Globus pallidus (tissue), 1 donor: ENCODE measurements at places on chromosomes 4 and X.

DNA sequence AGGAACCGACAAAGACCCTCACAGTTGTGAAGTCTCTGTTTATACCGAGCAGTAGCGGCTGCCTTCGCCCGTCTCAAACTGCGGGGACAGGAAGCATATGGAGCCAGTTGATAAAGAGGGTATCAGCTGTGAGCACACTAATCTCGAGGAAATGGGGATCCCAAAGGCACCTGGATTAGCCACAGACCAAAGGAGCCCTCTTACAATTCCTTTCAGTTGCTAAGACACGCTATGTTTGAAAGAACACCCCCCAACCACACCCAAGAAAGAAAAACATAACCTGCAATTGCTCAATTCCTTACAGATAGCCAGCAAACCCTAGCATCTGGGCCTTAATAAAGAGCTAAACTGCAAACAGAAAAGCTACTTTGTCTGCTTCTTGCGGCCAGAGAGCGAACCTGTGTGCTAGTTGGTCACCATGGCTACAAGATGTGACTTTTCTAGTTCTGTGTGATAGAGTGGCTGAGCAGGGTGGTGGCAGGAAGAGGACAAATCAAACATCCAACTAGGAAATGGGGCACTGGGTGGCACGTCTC, 23.3 kb upstream of the CHRNA9 start:
- no peak for DNase-seq

DNA sequence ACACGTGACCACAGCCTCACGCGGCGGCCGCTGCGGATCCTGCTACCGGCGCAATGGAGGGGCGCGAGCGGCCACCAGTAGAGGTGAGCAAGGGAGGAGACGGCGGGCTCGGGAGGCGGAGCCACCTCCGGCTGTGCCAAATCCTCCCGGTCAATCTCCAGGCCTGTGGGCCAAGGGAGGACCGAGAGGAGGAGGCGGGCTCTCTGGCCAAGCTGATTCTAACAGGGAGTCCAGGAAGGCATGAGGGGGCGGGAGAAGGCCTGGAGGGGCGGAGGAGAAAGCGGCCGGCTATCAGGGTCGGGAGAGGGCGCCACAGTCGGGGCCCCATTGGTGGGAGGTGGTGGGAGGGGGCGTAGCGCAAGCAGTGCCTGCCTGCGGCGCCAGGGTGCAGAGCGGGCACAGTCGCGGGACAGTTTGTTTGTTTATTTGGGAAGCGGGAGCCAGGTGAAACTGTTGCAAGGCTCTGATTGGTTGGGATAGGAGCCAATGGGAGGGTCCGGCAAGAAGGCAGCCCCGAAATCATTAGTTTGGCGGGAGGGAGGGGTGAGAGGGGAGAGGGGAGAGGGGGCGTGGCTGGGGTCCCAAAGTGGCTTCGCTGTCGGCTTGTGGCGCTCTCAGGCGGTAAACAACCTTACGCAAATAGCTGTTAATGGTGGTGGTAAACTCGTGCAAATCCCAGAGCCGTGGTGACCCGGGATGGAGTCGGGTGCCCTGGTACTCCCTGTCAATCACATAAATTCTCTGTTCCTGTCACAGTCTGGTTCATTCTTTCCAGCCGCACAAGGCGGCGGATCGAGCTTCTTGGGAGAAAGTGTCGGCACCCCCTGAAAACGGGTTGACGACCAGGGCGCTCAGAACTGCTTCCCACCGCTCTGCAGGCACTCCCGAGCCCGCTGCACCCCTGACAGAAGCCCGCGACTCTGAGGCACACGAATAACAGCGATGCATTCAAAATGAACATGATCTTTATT, at the start of gene IRS4:
IRS4 (minus strand) TSS at position 55 of the 971 bp plus-strand sequence.
- no peak for DNase-seq

DNA sequence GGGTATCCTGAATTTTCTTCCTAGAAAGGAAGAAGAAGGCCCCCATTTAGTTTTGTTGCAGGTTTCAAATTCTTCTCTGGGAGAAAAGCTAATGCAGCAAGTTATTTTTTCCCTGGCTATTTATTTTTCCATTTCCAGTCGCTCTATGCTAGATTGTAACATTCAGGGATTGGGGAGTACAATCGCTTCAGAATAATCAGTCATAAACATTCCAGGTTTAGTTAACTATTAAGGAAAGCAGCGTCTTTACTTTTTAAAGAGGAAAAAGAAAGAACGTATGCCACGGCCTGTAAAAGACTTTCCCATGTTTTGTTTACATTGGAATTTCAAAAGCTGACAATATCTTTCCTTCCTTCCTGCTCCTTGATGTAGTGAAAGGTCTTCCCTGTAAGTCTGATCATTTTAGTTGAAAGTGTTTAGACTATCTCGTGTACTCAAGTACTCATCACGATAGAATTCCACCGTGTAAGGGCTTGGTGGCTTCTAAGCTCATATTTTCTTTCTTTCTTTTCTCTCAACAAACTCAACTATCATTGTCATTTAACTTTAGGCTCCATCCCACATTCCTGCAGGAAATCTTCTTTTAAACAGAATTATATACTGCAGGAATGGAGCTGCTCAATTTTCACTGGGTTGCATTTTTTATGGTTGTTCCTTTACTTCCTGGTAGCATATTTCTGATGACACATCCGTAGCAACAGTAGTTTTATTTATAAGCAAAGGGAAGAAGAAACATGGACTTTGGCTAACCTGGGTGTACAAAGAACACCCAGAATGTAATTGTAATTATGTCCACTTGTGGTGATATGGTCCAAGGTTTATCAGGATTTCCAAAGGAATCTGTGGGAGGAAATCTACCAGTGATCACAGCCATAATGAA, 213.1 kb upstream of the FAT1 start:
- DNase-seq: no peak

- DNase-seq: no peak
Observed at GRCh38 chr4:112167794-112168193, 22.5 kb downstream of the FAM241A start.

DNA sequence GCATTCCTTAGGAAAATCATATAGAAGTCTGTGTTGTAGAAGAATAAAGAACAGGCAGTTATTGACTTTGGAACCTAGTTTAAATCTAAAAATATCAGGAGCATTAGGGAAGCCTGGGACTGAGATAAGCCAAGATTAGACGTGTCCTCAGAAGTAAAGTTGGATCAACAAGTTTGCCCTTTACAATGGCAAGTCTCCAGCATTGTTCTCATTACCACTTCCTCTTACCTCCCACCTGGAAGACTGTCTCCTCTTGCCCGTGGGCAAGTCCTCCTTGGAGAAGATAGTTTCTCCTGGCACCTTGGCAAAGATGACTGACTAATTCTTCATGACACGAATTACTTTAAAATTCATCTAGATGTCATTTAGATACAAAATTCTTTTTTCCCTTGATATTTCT, 37.8 kb downstream of the CNKSR2 start:
- no peak for DNase-seq

DNA sequence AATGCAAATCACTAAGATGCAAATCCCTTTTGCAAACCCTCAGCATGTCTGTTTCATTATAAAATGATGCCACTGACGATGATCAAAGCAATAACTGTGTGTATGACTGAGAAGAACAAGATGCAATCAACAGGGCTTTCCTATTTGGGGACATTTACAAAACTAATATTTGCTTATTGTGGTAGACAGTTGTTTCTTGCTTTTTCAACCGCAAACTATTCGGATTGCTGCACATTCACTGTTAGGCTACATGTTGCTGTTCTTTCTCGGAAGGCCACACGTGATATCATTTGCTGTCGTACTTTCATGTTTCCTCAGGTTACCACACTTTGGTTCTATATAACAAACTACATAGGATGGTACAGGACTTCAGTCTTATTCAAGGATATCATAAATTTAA, 49.8 kb downstream of the NPY5R start:
- no peak for DNase-seq

DNA sequence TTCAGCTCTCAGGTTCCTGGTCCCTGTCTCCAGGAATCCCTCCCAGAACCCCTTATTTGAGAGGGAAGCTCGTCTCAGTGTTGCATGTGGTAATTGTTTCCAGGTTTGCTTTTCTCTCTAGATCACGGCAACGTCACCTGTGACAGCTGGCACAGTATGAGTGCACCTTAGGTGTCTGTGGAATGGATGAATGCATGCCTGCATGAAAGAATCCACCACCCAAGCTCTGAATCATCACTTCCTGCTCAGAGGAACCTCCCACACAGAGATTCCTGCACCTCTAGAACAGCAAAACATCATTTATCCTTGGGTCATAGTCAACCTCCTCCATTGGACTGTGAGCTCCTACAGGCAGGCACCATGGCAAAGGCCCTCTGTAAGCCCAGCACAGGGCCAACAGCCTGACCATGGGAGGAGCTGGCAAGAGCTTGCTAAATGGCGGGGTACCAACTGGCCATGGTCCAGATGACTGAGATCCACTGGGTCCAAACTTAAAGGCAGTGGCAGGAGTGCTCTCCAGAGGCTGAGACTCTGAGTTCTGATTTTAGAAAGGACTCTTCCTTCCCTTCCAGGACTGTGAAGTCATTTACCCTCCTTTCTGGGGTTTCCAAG, 116.2 kb downstream of the SLC2A9 start:
- DNase-seq: no peak

DNA sequence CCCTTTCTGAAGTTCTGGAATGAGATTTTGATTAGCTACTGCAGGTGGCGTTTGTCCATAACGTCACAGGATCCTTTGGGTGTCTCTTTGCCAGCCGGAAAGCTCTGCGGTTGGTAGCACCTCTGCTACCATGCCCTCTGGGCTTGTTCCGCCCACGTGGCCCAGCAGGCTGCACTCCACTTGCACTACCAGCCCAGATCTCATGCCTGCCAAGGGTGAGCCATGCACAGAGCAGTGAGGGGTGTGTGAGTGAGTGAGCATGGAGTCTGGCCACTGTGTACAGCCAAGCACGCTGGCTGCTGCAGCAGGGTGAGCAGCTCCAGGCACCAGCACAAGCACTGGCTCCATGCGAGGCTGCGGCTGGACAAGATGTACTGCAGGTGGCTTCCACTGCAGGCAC, 6.6 kb upstream of the HNRNPD start:
- peak; percentile 49 for DNase-seq

DNA sequence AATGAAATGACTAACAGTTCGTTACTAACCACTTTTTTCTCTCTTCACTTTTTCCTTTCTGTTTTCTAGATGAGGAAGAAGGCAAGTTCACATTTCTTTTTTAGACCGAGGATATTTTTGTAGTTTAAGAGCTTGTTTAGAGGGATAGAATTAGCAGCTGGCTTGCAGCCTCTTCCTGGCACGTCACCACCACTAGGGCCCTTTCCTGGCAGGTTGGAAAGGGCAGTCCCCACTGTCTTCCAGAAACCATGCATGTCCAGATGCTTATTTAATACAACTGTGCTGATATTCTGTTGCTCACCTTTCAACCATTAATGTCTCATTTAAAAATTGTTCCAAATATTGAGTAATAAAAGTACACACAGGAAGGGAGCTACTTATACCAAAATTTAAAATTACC, 209.5 kb upstream of the PACRGL start:
- DNase-seq: no peak

DNA sequence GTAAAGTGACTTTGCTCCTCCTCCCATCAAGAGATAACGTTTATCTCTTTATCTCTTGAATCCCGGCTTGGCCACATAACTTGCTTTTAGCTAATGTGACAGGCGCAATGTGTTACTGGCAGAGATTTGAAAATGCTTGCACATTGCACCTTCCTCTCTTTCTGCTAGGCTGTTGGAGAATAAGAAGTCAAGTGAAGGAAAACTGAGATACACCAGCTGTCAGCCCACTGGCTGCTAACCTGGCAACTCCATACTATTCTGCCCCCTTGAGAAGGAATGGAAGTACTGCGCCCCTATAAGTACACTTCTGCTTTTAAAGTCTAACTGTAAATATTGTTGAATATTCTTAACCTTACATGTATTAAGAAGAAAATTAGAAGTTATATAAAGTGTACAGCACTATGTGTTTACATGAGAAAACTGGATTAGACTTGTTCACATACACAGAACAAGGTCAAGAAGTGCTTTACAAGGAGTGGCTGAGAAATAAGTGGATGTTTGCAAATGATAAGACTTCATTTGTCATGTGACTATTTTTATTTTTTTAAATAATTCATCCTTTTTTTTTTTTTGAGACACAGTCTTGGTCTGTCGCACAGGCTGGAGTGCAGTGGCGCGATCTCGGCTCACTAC, 424.5 kb upstream of the CTSO start:
- DNase-seq: peak; percentile 16

DNA sequence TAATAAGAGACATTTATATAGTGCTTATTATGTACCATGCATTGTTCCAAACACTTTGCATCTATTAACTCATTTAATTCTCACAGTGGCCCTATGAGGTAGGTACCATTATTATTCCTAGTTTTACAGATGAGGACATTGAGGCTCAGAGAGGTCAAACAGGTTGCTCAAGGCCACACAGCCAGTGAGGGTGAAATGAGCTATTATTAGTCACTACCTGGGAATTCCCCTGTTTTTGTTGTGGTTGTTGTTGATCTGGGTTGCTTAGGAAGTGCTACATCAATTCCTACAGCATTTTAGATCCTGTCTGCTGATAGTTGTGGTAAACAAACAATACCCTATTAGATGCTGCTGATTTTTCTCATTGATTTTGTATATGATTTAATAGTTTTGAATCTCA, 41.2 kb downstream of the APLN start:
- DNase-seq: no peak

GRCh38 chrX:20140420-20140819, 1.2 kb downstream of the EIF1AX start:
- DNase-seq: no peak

- no peak for DNase-seq
Observed at GRCh38 chr4:131001371-131001770, 1905.4 kb downstream of the C4orf33 start.

- no peak for DNase-seq
Observed at GRCh38 chr4:164959896-164960295, 17.6 kb downstream of the TRIM61 start.

- DNase-seq: no peak
Observed at GRCh38 chrX:3362956-3363355, 16.5 kb upstream of the MXRA5 start.

- DNase-seq: no peak
Observed at GRCh38 chrX:650811-651210, 20.2 kb downstream of the SHOX start.

DNA sequence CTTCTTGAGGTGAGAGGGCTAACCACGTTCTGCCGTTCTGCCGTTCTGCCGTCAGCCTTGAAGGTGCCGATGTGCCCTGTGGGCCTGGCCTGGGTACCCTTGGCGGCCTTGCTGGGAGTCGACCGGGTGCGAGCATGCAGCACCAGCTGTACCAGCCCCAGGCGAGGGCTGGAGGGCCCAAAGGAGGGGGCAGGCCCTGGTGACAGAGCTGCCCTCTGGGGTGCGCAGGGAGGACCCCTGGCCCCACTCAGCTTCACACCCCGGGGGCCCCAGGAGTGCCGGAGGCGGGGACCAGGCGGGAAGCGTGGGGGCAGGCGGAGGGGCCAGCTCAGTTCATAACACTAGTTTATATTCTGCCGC, 22.1 kb downstream of the UVSSA start:
- no peak for DNase-seq
